Naive thymus-derived CD4-positive, alpha-beta T cell (primary cell): ENCODE measurements at places on chromosomes 1 and 21.

DNA sequence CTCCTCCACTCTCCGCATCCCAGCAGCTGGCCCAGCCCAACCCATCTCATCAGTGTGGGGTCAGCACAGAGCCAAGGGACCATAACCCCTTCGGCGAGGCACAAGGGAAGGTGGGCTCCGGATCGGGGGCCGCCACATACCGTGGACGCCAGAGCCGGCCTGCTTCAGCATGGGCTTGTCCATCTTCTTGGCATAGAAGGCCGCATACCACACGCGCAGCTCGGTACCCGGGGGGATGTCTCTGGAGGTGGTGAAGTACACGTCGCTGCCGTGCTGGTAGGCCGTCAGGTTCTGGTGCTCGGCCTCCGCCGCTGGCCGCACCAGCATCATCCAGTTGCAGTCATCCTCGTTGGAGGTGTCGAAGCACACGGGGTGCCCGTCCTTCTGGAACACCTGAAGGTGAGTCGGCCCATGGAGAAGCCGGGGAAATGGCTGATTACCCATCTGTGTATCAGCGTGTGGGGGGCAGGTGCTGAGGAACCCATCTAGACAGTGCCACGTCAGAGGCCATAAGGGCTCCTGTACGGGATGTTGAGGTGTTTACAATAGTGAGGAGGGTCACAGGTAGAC lies 24.6 kb downstream of the PRDM15 start:
- DNase-seq = no peak

DNA sequence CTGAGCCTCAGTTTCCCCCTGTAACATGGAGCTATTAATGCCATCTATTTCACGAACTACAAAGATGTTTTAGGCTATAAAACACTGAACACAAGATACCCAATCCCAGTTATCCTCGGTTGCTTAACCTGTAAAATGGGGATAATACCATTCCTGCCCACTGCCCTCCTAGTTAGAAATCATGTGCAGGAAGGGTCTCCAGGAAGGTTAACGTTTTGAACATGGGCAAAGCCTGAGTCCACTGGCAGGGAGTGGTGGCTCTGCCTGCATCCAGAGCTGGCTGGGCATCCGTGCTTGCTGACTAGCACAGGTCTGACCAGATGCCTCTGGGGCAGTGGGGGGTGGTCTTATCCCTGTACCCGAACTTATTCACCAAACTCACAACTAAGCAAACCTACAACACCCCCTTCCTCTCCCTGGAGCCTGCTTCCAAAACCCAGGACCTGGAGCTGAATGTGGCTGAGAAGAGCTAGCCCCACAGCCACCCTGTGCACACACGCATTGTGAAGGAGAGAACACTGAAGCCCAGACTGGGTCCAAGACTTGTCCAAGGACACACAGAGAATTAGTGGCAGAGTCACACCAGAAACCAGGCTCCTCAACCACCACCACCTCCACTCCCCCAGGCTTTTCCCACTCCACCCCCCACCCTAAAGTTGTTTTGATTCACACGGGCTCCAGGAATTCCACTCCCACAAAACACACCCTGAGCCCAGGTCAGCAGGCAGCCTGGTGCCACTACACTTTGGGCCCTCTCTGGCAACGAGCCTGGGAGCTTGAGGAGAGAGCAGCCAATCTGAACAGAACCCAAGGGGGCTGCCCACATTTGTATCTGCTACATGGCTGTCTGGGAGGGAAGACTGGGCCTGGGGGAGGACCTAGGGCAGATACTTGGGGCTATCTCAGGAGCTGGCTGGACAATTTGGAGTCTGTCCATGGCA lies 1.6 kb downstream of the E2F2 start:
- no peak for DNase-seq

- no peak for DNase-seq
Observed at GRCh38 chr1:151324390-151324930, 2.8 kb downstream of the PI4KB start.

- DNase-seq = no peak
Observed at GRCh38 chr1:112308716-112309115, 87.3 kb upstream of the CTTNBP2NL start.

- no peak for DNase-seq
Observed at GRCh38 chr1:157504646-157505045, 47.7 kb downstream of the FCRL5 start.

- DNase-seq = no peak
Observed at GRCh38 chr1:241275981-241276380, 81.0 kb downstream of the RGS7 start.

- no peak for DNase-seq
Observed at GRCh38 chr1:42934541-42935312, 23.9 kb downstream of the SLC2A1 start.

GRCh38 chr21:14857529-14857928 lies 207.3 kb downstream of the NRIP1 start:
- DNase-seq = no peak

- no peak for DNase-seq
Observed at GRCh38 chr1:84669831-84670230, 20.4 kb downstream of the SSX2IP start.
